ENCODE measurements at places on chromosomes 11 and 22.

- DNase-seq: peak; percentile 27
These were observed 18.2 kb upstream of the SYN3 start for GRCh38 chr22:33076343-33076742.

- no peak for DNase-seq
These were observed at the start of gene OR4S1 for GRCh38 chr11:48305923-48306322. OR4S1 (plus strand) TSS chr11:48306223; CDS start chr11:48306223, 0 bp downstream.

DNA sequence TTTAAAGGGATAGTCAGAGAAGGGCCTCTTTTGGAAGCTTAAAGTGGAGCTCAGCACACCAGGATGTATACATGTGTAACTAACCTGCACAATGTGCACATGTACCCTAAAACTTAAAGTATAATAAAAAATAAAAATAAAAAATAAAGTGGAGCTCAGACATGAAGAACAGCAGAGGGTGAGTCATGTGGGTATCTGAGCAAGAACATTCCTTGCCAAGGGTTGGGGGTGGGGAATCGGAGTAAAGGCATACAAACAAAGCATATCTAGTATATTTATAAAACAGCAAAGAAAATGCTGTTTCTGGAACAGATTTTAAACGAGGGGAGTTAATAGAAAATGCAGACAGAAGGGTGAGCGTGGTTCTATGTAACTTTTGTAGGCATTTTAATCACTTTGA lies 562.6 kb upstream of the ANO3 start:
- DNase-seq: no peak

GRCh38 chr11:17631702-17632365 lies 84.8 kb downstream of the OTOG start:
- DNase-seq: no peak

DNA sequence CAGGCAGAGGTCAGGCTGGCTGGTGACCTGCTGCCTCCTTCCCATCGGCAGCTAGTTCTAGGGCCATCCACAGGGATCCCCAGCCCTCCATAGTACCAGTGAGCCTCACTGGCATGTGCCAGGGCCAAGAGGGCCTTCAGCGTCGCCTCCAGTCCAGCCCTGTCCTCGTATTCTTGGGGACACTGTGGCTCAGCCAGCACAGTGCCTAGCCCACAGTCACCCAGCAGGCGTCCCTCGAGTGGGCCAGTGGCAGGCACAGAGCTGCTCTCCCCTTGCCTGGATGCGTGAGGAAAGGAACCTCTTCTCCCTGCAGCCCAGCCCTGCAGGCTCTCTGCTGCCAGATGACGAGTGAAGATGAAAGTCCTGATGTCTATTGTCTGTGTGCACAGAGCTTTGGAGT lies 10.6 kb upstream of the SH3BP1 start:
- no peak for DNase-seq

GRCh38 chr22:20240447-20240764 lies 27.7 kb downstream of the RTN4R start:
- no peak for DNase-seq

- no peak for DNase-seq
These were observed 97.7 kb upstream of the TP53I11 start for GRCh38 chr11:45048313-45048841.

DNA sequence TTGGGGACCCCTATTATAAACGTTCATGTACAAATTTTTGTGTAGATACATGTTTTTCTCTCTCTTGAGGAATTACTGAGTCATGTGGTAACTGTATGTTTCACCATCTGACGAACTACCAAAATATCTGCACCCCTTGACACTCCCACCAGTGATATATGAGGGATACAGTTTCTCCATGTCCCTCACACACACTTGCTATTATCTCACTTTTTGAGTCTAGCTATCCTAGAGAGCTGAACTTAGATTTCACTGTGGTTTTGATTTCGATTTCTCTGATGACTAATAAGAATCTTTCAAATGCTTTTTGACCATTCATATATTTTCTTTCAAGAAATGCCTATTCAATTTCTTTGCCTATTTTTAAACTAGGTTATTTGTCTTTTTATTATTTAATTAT lies 200.2 kb downstream of the PGR start:
- no peak for DNase-seq

DNA sequence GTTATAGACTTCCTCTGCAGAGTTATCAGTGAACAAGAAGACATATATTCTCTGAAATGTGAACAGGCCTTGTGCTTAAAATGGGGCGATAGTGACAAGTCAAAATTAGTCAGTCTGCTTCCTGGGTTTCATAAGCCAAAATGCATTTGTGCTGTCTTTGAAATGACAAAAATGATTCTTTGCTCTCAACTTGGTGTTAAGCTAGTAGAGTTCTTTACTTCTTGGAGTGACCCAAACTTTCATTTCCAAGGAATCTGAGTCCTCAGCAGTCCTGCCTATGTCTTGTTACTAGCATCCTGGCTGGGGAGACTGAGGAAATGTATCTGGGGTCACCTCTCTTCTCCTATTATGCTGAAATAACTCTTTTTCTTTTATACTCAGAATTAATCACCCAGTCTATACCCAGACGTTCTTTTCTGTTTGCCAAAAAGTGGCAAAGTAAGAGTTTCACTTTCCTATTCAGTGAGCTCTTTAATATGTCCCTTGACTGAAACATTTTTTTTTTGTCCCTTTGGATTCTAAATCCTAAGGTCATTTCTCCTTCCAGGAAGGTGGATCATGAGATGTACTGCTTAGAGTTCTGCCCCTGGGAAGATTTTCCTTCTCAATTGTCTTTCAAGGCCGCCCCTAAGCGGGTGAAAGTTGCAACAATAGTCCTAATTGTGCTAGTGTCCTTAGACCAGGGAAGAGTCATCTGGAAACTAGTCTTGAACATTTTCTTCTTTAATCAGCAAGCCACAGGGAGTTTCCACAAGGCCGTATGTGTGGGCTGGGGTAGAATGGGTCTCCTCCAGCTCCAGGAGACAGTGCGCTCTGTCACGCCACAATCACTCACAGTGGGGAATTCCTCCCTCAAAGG lies 53.0 kb upstream of the RDX start:
- DNase-seq: no peak

GRCh38 chr11:64102005-64102738 lies 63.7 kb downstream of the MACROD1 start:
- no peak for DNase-seq

GRCh38 chr11:2452321-2453012 lies 7.7 kb downstream of the KCNQ1 start:
- DNase-seq: no peak

- no peak for DNase-seq
These were observed 21.6 kb downstream of the C11orf86 start for GRCh38 chr11:66996609-66997273.

DNA sequence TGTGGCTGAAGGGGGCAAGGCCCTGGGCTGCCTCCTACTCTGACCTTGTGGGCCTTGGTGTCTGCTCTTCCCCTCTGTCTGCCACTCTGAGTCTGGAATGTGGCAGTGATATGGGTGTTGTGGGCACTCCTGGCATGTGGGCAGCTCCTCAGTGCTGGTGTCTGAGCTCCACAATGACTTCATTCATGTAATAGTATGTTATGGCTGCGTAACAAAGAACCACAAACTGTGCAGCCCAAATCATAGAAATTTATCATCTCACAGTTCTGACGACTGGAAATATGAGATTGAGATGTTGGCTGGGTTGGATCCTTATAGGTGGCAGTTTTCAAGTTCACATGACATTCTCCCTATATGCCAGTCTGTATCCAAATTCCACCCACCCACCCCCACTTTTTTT lies 59.1 kb downstream of the BCR start:
- DNase-seq: no peak

- DNase-seq: no peak
These were observed 516.6 kb downstream of the FAM181B start for GRCh38 chr11:82216927-82217570.

- no peak for DNase-seq
These were observed 33.5 kb upstream of the RAB38 start for GRCh38 chr11:88208745-88209144.

GRCh38 chr11:120122924-120123683 lies 14.8 kb downstream of the TRIM29 start:
- no peak for DNase-seq

DNA sequence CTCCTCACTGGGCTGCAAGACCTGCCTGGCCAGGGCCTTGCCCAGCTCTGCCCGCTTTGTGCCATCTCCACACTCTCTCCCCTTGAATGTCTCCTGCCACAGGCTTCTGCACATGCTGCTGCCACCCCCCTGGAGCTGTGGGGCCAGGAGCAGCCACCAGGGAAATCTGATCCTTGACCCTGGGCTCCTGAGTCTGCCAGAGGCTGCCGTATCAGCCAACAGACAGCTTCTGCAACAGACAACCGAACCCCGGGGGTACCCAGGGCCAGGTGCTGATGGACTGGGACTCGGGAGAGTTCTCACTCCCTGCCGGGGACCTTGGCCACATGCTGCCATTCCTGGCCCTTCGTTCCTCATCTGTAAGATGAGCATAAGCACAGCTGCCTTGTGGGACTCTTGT lies 3.3 kb upstream of the PPARA start:
- DNase-seq: no peak

- DNase-seq: peak; percentile 66
These were observed 5.1 kb upstream of the P2RX6 start for GRCh38 chr22:21009638-21010425.

GRCh38 chr11:92556431-92556830 lies 331.8 kb downstream of the FAT3 start:
- DNase-seq: no peak

GRCh38 chr11:59560702-59561473 lies 49.5 kb downstream of the OR4D9 start:
- peak; percentile 63 for DNase-seq

DNA sequence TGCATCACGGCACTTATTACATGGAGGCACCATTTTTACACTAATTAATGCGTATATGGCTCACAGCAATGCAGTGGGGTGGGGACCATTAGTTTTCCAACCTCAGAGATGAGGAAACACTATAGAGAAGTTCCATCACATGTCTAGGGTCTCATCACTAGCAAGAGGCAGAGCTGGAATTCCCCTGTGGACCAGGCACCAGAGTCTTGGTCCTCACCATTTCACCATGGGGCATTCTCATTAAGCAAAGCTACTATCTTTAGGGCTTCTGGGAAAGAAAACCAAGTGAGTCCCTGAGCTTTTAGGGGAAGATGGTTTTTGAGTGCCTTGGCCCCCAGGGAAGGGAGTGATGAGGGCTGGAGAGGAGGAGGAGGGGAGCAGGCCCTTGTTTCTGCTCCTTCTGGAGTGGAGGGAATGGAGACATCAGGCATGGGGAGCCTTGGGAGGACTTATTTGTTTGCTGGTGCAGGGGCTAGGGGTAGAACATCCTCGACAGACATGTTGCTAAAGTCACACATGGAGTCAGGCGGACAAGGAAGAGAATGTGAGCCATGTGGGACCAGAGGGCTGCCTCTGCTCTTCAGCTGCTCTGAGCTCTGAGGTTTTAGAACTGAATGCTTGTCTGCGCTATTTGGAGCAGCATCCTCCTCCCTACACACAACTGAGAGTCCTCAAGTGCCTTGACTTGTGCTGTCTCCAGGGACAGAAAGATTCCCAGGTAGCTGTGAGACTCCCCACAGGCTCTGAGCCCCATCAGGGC lies 40.3 kb upstream of the ZBED5 start:
- DNase-seq: no peak

DNA sequence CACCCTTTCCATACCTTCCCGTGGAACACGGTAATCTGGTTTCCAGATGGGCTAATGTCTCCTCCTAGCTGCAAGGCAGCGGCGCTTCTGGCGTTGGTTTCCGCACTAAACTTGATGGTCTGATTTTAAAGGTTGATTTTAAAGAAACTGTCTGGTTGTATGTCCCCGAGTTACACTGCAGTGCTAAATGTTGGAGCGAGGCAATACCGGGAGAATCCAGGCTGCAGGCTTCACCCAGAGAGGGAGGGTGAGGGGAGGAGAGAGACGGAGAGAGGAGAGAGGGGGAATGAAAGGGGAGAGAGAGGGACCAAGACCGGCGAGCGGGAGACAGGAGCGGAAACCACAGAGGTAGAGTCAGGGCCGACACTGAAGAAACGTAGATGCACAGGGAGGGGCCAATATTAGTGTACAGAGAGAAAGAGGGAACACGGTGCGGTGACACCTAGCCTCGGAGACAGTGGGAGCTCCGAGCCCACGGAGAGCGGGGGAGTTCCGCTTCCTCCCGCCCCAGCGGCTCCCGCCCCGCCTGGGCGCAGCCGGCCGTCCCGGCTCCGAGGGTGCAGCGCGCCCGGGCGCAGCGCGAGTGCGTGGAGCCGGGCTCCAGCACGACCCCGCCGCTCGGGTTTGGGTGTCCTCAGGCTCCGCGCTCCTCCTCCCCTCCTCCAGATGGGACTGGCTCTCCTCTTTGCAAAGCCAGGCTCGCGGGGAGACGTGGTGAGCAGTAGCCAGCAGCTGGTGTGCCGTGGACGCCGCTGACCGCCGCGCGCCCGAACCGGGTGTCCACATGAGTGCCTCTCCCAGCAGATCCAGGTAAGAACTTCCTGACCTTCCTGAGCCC lies 71.9 kb upstream of the GRAMD1B start:
- no peak for DNase-seq

- DNase-seq: no peak
These were observed 11.0 kb upstream of the BLID start for GRCh38 chr11:122127020-122127419.

DNA sequence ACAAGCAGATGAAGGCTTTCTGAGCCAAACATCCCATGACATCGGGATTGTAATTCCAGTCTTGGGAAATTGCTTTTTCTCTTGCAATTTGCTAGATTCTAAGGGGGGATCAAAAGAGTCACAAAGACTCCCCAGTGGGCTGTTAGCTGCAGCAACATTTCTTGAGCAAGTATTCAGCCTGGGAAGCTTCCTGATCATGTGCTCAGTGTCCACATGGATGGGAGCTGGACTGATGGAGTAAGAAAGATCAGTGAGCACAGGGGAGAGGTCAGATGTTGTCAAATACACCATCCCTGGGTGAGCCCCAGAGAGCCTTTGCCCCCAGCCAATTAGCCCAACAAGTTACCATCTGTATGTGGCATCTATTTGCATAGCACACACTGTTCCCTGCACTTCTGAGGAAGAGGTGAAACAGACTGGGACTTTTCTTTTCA lies 10.2 kb upstream of the GRK3 start:
- DNase-seq: no peak

DNA sequence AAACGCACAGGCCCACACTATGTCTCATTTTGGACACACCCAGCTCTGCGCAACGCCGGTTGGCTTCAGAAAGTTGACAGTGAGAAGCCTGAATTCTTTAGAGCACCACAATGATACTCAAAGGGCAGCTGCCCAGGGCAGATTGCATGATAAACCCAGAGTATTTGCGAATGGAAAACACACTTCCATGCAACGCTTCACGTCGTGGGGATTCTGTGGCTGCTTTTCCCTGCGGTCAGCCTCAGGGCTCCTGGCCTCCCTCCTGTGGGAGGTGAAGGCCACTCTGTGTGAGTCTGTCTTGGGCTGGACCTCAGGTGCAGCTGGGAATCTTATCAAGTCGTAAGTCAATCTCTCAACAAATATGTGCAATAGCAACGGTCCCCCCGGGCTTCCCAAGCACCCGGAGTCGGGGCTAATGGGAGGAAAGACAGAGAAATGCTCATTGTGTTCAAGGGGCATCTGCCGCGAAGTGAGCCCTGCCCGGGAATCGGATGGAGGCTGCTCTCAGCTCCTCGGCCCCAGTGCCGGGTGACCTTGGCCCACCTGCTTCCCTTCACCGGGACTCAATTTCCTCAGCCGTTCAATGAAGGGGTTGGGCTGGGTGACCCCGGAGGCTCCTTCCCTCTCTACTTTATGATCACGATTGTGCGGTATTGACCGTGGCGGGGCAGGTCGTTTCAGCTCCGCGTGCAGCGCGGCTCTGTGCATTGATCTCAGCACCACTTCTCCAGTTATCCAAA lies 623.6 kb downstream of the BRD1 start:
- no peak for DNase-seq

GRCh38 chr22:39528080-39528661 lies 4.4 kb downstream of the RPS19BP1 start:
- DNase-seq: no peak
